ENCODE measurements at places on chromosomes 2 and 18.

DNA sequence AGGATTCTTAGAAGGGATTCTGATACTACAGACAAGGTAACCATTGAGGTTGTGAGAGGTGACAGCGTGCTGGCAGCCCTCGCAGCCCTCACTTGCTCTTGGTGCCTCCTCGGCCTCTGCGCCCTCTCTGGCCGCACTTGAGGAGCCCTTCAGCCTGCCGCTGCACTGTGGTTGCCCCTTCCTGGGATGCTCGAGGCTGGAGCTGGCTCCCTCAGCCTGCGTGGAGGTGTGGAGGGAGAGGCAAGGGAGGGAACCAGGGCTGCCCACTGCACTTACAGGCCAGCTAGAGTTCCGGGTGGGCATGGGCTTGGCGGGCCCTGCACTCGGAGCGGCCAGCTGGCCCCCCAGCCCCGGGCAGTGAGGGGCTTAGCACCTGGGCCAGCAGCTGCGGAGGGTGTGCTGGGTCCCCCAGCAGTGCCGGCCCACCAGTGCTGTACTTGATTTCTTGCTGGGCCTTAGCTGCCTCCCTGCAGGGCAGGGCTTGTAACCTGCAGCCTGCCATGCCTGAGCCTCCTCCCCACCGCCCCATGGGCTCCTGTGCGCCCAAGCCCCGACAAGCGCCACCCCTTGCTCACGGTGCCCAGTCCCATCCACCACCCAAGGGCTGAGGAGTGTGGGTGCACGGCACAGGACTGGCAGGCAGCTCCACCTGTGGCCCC, 23.9 kb upstream of the RIT2 start:
- DNase-seq, result no peak

DNA sequence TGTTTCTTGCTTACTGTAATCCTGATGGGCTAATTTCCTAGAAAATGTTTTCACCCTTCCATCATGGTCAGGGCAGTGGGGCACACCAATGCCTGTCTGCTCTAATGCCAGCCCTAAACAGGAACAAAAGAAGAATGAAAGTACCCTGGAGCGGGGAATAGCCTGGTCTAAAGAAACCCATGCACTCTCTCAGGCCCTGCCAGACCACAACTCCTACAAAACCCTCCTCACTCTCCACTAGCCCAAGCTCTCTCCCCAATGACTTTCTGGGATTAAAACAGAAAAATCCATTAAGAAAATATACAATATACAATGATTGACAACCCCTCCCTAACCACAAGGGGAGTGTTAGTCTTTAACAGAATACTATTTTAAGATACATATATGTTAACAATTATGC, 67.6 kb downstream of the AAK1 start:
- no peak for DNase-seq

GRCh38 chr18:9738266-9738969, 30.3 kb downstream of the RAB31 start:
- no peak for DNase-seq

GRCh38 chr18:40852406-40852805, 1102.6 kb upstream of the PIK3C3 start:
- DNase-seq, result no peak

DNA sequence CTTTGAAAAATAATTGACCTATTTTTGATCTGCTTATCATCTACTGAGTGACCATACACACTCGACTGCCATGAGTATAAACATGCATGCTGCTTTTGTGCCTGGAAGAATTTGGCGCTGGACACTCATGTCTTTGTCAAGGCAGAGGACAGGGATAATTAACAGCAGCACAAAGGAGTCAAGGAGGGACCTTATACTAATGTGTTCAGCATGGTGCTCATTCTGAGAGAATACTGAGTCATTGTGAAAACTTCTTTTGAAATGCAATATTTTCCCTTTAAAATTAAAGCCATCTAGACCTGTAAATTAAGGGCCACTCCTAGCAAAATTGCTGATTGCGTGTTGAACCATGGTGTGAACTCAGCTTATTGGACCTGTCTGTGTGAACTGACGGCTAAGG, 116.3 kb downstream of the ZNF532 start:
- no peak for DNase-seq

DNA sequence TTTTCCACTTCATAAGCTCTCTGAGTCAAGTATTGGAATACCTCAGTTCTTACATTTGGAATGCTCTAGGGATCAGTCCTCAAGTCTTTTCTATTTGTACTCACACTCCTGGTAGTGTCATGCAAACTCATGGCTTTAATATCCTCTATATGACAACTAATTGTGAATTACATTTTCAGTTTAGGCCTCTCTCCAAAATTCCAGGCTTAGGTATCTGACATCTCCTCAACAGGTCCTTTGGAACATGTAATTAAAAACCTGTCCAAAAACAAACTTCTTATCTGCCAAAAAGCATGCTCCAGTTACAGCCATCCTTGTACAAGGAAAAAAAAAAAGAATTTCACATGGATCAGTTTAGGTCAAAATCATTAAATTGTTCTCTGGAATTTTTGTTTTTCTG, 1336.2 kb upstream of the NRXN1 start:
- no peak for DNase-seq

- peak; percentile 2 for DNase-seq
These were observed 46.8 kb upstream of the FAM98A start for GRCh38 chr2:33645861-33646260.

- DNase-seq, result peak; percentile 17
These were observed 10.0 kb downstream of the TCF4 start for GRCh38 chr18:55577812-55578539.

DNA sequence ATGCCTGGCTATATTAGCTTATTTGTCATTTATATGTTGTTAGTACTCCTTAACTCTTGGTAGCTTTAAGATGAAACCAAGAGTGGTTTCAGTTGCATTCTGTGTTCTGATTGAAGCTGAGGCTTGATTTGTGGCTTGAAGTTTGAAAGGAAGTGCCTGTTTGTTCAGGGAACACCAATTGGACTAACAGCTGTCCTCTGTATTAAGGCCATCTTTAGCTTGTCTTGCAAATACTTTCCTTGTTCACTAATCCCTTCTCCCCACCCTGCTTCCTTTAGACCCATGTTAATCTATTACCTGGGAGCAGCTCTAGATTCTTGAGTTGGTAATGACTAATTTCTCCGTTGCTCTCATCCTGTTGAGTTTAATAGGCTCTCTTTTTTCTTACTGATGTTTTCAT, 13.4 kb downstream of the ITGA6 start:
- DNase-seq, result no peak

GRCh38 chr2:149394864-149395263, 64.5 kb downstream of the LYPD6 start:
- DNase-seq, result peak; percentile 45

- DNase-seq, result no peak
These were observed 10.8 kb downstream of the PASK start for GRCh38 chr2:241138471-241138870.

GRCh38 chr2:113910110-113910717, 20.3 kb downstream of the ACTR3 start:
- DNase-seq, result no peak

- no peak for DNase-seq
These were observed 33.3 kb upstream of the RMP24 start for GRCh38 chr18:35939138-35939537.

DNA sequence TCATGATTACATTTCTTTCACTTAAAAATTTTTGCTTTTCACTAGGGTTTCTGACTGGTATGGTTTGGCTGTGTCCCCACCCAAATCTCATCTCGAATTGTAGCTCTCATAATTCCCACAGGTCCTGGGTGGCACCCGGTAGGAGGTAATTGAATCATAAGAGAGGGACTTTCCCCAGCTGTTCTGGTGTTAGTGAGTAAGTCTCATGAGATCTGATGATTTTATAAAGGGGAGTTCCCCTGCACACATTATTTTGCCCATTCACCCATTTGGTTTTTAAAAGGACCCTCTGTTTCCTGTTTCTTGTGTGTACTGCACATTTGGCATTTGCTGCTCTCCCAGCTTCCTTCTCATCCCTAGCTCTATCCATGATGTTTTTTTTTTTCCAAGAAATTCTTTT, 27.8 kb upstream of the NETO1 start:
- no peak for DNase-seq

GRCh38 chr18:40120796-40121391, 1834.1 kb upstream of the PIK3C3 start:
- no peak for DNase-seq

DNA sequence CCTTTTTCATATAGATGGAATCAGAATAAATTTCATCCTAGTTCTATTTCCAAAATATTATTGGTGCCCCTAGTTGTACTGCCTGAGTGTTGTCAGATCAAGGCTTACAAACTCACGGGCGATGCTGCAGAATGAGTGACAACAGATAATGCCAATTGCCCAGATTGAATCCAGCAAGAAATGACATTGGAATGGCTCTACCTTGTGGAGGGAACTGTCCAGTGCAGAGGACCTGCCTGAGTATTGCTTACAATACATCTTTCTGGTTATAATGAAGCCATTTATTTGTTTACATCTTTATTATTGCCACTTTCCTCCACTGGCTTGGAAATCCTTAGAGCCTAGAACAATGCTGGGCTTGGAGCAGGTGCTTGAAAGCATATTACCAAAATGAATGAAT, 7.8 kb upstream of the IL1R2 start:
- no peak for DNase-seq

DNA sequence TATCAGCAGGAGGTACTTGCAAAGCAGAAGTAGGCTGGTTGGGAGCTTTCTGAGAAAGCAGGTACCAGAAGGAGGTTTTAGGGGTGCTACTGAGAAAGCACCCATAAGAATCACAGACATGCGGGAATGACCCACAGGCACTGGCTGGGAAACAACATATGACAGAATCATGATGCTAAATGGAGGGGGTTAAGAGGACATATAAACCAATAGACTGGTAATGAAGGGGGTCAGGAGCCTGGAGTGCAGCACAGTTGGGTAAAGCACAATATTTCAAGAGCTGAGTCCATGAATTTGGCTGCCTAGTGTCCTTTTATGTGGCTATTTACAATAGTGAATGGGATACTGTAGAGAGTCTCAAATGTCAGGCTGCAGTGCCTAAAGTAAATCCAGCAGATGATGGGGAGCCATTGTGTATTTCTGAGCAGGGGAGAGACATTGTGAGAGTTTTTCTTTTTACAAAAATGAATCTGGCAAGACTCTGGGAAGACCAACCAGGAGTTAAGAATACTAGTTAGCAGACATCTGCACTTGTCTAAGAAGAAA, 27.6 kb upstream of the GMCL1 start:
- DNase-seq, result no peak

DNA sequence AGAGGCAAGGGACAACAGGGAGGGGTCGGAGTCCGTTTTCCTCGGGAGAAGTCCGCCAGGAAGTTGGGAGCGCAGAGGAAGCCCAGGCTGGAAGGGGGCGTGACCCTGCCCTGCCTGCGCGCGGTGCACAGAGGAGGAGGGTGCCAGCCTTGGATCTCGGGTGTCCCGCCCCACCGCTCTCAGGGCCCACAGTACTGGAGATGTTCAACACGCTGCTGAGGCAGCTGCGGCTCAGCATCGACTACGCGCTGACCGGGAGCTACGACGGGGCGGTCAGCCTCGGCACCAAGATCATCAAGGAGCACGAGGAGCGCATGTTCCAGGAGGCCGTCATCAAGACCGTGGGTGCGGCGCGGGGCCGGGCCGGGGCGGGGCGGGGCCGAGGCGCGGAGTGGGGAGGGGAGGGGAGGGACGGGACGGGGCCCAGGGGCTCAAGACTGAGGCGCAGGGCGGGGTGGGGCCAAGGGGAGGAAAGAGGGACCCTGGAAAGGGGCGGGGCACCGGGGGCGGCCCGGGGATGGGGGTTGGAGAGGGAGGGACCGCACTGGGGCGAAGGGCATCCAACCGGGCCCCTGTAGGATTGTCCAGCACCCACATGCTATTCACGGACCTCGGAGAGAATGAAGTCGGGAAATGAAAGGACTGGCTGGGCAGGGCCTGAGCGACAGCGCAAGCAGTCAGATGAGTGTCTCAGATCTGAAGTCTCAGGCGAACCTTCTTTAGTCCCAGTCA, 36.6 kb downstream of the POMC start:
- DNase-seq, result no peak

- peak; percentile 2 for DNase-seq
These were observed 653 bp downstream of the MRPS9 start for GRCh38 chr2:105038383-105039061.

GRCh38 chr18:36719630-36720029, 109.2 kb downstream of the TPGS2 start:
- no peak for DNase-seq

DNA sequence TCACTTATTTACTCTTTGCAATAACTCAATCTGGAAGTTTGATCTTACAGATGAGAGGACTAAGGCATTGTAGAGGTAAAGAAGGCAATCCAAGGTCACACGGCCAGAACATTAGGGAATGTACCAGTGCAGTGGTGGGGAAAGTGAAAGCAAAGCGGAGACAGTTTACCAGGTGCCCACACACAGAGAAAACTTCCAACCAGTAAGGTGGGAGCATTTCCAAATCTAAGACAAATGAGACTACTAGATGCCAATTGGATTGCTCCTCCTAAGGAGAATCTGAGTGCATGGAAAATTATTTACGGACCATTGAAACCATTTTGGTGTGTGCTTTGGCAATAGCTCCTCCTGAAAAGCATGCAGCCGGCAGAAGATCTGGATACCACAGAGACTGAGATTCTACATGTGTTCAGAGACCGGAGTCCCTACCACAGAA, 34.9 kb downstream of the SLC20A1 start:
- DNase-seq, result no peak

DNA sequence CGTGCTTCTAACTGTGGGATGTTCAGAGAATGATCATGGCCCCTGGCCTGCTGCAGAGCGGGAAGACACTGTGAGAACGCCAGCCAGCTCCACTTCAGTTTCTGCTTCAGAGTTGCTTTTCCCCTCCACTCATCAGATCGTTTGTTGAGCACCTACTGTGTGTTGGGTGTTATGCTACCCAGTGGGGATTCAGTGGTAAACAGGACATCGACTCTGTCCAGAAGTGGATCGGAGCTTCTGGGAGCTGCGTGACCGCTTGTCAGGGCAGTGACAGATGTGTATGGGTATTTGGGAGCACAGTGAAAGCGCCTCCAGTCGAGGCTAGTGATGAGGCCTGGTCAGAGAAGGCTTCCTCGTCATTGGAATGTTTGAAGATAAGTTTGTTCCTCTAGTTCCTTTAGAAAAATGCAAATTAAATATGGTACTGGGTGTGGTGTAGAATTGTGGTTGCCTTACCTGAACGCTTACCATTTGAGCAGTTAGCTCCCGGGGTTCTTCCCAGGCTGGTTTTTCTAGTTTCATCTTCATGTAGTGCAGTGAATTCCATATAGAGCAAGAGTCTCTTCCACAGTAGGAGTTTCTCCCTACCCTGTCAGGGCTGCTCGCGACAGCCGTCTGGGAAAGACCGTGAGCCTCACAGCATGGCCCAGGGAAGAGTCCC, 2.8 kb downstream of the RAB12 start:
- no peak for DNase-seq

- DNase-seq, result no peak
These were observed 200.0 kb downstream of the GBX2 start for GRCh38 chr2:235968155-235968554.

DNA sequence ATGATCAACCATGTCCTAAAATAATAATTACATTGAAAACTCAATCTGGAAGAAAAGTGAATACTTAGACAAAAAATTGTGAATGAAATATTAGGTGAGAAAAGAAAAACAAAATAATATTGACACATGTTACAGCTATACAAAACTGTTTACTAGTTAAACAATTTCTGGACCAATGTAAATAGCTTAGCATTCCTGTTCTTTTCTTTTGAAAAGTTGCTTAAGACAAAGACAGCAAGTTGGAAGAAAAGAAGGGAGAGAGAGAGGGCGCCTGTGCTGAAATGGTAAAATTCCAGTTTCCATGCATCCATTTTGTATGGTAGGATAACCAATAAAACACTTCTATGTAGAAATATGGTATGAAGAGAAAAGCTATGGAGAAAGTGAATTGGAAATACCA, 94.1 kb upstream of the RFX8 start:
- DNase-seq, result no peak

- DNase-seq, result no peak
These were observed 15.5 kb downstream of the IL1F10 start for GRCh38 chr2:113083296-113083695.

GRCh38 chr2:42424033-42424432, 63.0 kb upstream of the COX7A2L start:
- DNase-seq, result peak; percentile 78
